Erythroblast (primary cell): ENCODE measurements at places on chromosomes 5 and 9.
A peak's percentile ranks its signal among the peaks of the same experiment; 100 is the strongest.

GRCh38 chr9:116697362-116697761, 10.3 kb downstream of the TRIM32 start:
- DNase-seq, result no peak

- peak; percentile 42 for DNase-seq
These were observed 43.6 kb upstream of the C5orf46 start for GRCh38 chr5:147949711-147950573.

DNA sequence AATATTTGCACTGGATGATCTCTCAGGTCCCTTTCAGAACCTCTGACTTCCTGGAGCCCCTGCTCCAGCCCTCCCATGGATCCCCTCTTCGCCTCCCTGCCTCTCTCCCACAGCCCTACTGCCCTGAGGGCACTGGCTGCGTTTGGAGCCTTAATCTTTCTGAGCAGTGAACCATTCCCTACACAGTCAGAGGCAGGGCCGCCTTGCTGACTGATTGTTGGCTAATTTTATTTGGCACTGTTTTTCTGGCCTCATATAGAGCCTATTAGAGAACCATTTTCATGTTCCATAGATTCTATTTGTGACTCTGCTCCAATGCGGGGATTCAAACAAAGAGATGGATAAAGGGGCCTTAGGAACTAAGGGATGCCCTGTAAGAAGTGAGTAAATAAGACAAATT, 91.1 kb downstream of the BRINP1 start:
- no peak for DNase-seq

- DNase-seq, result no peak
These were observed 174.4 kb upstream of the SMC2 start for GRCh38 chr9:103919605-103920209.

GRCh38 chr9:137430723-137431415, 7.7 kb downstream of the NOXA1 start:
- no peak for DNase-seq

DNA sequence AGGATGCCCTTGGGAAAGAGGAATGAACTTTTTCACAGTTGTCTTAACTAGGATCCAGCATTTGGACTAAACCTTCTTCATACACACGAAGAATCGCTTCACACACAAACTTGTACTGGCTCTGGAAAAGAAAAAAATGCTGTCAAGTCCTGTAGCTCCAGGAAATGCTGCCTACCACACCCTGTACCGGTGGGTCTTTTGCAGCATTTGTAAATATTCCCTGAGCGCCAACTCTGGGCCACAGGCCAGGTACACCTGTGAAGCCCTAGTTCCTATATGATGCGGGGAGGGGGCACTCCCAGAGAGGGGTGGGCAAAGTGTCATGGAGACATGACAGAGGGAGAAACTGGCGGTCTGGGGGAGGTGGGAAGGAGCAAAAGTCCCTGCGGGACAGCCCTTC, 58.7 kb upstream of the EPB41L4B start:
- DNase-seq, result no peak

DNA sequence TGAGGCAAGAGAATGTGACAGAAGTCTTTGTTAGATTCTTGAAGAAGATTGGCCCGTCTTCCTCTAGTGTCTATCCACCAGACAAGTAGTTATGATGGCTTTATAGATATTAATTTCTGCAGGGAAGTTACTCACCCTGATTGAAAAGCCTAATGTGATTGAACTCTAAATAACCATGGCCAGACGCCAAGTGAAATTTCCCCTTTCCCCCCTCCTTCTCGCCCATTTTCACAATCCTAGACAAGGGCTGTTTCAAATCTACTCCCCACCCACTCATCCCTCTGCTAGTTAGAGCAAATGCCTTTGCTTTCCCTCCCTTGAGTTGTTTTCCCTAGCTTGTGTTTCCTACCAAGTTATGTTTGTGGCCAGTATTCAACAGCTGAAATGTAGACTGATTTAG, 182.5 kb downstream of the TMEM167A start:
- no peak for DNase-seq

DNA sequence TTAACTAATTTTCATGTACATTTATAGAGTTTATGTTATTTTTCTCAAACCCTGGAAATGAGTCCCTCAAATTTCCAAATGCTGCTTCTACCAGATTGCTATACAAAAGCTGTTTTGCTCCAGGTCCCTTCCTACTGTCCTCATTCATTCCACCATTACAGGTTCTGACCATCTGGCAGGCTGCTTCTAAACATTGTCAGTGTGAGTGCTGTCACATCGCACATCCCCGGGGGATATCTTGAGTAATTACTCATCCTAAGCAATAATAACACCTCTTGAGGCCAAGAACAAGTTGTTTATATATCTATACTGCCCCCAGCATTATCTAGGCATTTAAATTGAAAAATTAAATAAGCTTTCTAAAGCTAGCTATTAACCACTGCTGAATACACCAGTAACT, 1675.3 kb upstream of the CDH6 start:
- DNase-seq, result no peak

GRCh38 chr5:82476155-82476554, 198.0 kb upstream of the RPS23 start:
- no peak for DNase-seq

DNA sequence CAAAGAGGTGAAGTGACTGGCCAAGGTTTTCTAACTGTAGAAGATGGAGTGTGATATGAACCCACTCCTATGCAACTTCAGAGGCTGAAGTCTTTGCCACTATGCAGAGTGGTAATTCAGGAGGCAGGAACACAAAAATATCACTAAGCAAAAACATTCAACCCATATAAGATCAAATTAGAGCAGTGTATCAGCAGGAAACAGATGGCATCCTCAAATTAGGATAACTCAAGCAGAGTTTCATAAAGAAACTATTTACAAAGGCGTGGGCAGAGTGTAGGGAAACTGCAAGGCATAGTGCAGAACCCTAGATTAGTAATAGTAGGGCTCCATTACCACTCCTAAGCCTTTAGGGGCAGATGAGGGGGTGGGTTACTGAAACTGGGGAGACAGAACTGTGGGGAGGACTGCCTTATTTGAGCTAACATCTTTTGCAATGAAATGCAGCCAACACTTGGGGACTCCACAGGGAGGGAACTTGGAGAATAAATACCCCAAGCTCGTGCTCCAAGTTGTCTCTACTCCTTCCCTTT, 72.2 kb downstream of the PTTG1 start:
- DNase-seq, result no peak

GRCh38 chr5:105752801-105753200, 1917.9 kb downstream of the EFNA5 start:
- no peak for DNase-seq

DNA sequence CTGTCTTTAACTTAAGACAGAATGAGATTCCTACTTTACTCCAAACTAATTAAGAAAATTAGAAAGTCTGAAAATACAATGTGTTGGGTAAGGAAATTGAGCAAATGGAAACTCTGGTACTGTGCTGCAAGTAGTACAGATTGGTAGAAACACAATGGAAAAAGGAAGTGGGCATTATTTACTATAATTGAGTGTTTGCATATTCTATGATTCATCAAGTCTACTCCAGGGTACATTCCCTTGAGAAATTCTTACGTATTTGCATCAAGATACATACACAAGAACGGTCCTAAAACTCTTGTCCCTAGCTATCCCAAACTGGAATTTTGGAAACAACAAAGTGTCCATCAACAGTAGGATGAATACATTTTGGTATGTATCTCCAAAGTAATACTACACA, 123.5 kb upstream of the TARS1 start:
- no peak for DNase-seq

GRCh38 chr5:87650284-87650683, 237.6 kb upstream of the CCNH start:
- DNase-seq, result no peak

DNA sequence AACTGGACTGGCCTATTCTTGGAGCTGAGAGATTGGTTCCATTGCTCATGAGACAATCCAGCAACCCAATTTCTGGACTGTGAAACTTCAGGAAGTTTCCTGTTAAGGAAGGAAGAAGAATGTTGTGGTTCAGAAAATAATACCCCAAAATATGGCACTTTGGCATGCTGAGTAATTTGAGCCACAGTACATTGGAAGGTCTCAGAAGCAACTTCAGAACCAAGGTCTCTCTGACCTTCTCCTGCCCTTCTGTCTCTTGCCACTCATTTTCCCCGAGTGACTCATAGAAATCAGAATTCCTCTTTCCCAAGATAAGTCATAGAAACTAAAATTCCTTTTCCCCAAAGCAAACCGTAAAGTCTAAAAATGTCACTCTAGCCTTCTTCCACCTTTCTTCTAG, 1366.1 kb downstream of the PTPRD start:
- no peak for DNase-seq

- no peak for DNase-seq
These were observed 139.8 kb downstream of the GAS1 start for GRCh38 chr9:86807367-86807976.

- no peak for DNase-seq
These were observed 170.4 kb downstream of the GRIA1 start for GRCh38 chr5:153660919-153661318.

DNA sequence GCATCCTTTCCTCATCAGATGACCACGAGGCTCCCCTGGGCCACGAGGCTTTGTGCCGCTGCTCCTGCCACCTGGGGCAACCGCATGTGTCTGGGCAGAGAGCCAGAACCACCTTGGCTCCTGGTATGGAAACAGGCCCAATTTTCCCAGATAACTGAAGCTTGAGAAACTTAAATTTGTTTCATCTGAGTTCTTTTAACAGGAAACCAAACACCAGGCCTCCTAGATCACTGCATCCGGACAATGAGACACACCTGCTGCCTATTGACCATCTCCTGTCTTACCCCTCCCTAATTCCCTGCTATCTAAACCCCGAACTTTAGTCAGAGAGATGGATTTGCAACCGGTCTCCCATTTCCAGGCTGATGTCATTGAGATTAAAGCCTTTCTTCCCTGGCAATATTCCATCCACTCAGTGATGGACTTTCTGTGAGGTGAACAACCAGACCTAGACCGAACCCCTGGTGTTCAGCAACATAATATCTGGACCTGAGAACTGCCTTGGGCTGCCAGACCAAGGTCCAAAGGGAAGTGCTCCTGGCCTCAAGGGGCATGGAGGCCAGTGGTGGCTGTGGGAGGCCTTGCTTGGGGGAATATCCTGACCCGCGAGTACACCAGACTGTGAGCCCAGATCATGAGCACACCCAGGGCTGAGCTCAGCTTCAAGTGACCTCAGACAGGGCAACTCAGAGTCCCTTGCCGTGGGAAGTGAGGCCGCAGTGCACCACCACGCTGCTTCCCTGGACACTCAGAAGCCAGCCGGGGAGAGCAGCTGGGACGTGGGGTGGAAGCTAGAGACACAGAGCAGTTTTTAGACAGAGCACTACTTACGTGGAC, 199.7 kb downstream of the HSPA4 start:
- no peak for DNase-seq

DNA sequence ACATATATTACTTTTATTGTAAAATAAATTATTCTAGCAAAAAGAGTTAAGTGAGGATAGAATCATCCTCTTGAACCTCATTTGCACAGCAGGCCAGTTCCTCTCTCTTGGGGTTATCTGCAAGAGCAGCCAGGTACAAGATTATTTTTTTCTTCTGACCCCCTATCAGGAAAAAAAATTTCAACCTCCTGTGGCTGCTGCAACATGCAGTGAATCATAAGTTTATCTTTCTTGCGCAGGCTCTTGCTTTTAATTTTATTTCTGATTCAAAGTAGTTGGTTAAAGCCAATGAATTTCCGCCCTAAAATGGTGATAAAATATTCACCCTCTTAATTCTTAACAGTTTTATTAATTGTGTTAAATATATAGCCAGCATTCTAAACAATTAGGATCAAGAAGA, 69.7 kb upstream of the PPP3R2 start:
- peak; percentile 92 for DNase-seq

GRCh38 chr5:20368571-20369517, 380.8 kb upstream of the CDH18 start:
- DNase-seq, result no peak

DNA sequence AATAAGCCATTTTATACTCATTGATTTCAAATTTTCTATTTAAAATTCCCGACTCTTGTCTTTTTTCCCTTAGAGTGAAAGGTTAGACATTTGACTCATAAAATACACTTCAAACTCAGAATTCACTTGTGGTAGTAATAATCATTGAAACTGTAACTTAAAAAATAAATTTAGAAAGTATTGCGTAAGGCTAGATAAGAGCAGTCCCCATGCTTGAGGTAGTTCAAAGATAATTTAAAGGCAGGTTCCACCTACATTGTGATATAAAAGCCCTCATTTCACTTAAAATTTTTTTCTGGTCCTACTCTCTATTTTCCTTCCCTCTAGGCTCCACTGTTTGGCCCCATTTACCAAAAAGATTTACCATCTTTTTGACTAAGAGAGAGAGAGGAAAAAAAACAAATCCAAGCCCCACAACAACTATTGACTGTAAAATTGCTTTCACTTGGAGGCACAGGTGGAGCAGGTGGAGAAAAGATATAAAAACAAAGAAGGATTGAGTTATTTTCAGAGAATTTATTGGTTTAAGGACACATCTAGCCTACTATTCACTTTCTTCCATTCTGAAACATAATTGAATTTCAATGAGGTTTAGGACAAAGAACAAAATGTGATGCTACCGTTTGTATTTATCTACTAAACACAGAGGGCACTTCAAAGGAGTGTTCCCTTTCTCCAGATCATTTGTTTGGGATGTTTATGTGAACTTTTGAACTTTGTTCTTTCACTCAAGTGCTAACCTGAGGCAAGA, 61.0 kb downstream of the FBXO4 start:
- no peak for DNase-seq

- DNase-seq, result no peak
These were observed 28.8 kb upstream of the TJP2 start for GRCh38 chr9:69145144-69145715.

DNA sequence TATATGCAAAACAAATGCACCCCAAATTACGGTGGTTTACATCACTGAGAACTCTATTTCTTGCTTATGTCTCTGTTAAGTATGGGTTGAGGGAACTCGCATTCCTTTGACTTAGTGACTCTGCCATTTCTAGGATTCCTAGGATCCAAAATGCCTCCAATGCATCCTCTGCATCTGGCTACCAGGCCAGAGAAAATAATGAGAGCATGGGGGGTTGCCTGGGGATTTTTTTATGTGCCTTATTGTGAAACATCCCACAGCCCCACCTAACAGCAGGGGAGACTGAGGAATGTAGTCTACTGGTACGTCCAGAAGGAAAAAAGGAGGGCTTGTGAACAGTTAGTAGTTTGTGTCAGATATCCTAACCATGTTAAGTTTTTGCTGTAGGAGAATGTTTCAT, 466.0 kb upstream of the ARRDC3 start:
- DNase-seq, result no peak

- DNase-seq, result no peak
These were observed 16.5 kb downstream of the AQP3 start for GRCh38 chr9:33430942-33431341.
